ENCODE measurements at places on chromosomes 6 and 20. TPM values are rescaled to one million over a fixed set of nuclear protein-coding genes. Genes with fewer than 3 reads are reported as not detected.

DNA sequence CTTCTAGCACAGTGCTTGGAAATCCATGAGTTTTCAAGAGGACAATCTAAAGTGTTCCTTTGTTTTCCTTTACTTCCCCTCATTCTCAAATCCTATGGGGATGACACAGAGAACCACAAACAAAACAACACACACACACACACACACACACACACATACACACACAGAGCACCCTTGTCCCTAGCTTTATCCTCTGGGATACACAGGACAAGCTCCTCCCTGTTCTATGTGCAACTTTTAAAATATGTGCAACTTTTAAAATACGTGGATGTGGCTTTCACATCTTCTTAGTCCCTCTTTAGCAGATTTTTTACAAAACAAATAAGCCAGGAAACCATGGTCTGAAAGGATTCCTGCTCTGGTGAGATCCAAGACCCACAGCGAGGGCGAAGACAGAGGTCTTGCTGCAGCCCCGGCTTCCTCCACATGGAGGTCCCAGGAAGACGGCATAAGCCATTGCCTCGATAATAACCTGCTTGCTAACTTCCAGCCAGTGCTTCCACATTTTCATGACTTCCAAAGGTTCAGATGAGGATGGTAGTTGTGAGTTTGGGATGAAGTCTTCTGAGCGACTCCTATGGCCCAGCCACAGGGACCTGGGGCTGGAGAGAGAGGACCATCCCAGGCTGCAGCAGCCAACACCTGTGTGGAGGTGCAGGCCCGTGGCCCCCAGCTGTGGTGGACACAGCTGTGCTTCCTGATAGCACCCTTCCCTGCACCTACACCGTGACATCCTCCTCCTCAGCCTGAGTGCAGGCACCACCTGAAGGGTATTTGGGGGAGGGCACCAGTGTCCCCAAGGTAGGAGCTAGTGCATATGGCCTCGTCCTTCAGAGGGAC lies 62.8 kb upstream of the CD93 start:
- DNase-seq, result no peak
- H3K27me3 ChIP-seq, result no peaks in the 10 kb centered on the region
- no peaks in the 10 kb centered on the region for H3K36me3 ChIP-seq
- H3K4me1 ChIP-seq, result peaks cover 37% of the 10 kb centered on the region
- no peak overlapping the region for H3K4me3 ChIP-seq

DNA sequence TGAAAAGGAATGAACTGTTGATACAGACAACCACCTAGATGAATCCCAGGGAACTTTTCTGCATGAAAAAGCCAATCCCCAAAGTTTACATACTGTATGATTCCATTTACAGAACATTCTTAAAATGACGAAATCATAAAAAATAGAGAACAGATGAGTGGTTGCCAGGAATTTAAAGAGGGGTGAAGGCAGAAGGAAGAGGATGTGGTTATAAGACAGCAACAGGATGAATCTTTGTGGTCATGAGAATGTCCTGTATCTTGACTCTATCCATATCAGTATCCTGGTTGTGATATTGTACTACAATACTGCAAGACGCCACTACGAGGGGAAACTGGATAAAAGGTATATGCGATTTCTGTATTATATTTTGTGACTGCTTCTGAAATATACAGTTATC lies 70.1 kb upstream of the EMILIN3 start:
- no peak overlapping the region for H3K4me3 ChIP-seq
- no peak overlapping the region for H3K27ac ChIP-seq

DNA sequence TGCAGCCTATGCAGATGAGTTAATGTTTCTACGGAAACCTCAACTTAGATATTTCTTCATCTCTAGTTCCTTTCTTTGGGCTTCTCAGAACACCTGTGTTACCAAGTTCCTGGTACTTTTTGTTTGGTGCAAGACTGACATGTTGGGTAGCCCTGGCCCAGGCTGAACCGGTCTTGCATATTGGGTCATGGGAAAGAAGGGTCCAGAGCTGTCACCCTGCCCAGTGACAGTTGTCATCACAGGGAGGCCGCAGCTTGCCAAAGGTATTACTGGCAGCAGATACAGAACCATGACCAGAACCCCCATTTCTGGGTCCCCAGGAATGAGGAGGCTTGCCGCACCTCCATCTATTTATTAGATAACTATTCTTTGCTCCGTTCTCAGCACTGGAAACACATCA lies 40.2 kb downstream of the PDYN start:
- no peak overlapping the region for H3K4me3 ChIP-seq
- DNase-seq, result no peak
- no peaks in the 10 kb centered on the region for H3K27me3 ChIP-seq

GRCh38 chr6:7239590-7239948 lies 73.4 kb downstream of the SSR1 start:
- peaks cover 12% of the 10 kb centered on the region for H3K36me3 ChIP-seq
- H3K4me3 ChIP-seq, result no peak overlapping the region
- peaks cover 29% of the 10 kb centered on the region for H3K4me1 ChIP-seq
- H3K27me3 ChIP-seq, result no peaks in the 10 kb centered on the region
- DNase-seq, result no peak

GRCh38 chr20:55155360-55155759 lies 680.0 kb downstream of the DOK5 start:
- no peak for DNase-seq
- H3K4me3 ChIP-seq, result no peak overlapping the region
- no peaks in the 10 kb centered on the region for H3K27me3 ChIP-seq
- H3K36me3 ChIP-seq, result no peaks in the 10 kb centered on the region

DNA sequence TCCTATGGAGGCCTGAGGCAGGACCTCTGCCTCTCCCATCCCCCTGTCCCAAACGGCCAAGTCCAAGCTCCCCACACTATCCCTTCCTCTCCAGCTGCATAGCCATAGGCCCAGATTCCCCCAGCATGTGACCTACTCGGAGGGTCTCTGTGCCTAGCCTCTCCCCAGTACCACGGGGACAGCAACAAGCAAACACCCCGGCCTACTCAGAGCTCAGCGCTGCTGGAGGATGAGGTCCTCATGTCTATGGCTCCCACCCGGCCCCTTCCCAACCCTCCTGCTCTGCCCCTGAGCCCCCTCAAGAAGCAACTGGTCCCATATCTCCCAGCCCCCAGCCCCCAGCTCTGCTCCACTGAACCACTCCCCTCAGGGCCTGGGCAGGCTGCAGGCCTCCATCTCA lies 24.2 kb downstream of the RNASET2 start:
- H3K4me3 ChIP-seq, result no peak overlapping the region
- H3K27ac ChIP-seq, result no peak overlapping the region
- H3K36me3 ChIP-seq, result peaks cover 34% of the 10 kb centered on the region
- DNase-seq, result no peak

GRCh38 chr6:87684895-87685654 lies 17.0 kb downstream of the AKIRIN2 start:
- peaks cover 2% of the 10 kb centered on the region for H3K4me1 ChIP-seq
- no peak for DNase-seq
- no peaks in the 10 kb centered on the region for H3K27me3 ChIP-seq

The FGD2 gene
- 22.1 TPM for polyA plus RNA-seq

The MOG gene
- 0.11 TPM for polyA plus RNA-seq

The SLC32A1 gene
- 0.11 TPM for polyA plus RNA-seq

The CASS4 gene
- 3.7 TPM for polyA plus RNA-seq

Data from thymus (tissue), 14 donors.